ENCODE measurements at places on chromosomes 1 and 21.

- DNase-seq, result no peak
Observed at GRCh38 chr21:40381111-40381510, 465.8 kb downstream of the DSCAM start.

- no peak for DNase-seq
Observed at GRCh38 chr1:109040627-109040988, 1.3 kb downstream of the WDR47 start.

DNA sequence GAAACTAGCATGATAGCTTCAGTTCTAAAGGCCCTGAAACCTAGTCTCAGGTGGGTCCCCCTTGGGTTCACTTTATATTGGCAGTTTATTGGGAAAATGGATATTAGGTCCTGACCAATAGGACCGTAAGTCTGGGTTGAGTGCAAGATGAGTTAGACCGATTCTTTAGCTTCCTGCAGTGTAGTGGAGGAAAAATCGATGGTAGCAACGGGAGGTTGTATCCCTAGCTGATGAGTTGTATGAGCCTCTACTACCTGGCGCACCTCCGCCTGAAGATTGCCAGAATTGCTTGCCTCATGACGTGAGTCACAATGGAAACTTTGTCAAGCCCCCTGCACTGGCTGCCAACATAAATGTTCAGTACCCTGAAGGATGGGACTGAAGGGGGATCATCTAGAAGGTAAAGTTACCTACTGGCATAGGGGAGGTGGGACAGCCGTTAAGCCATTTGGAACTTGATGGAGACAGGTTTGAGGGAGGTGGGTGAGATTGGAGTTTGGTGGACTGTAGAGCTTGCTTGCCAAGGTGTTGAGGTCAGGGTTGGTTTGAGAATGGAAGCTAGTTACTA is 3.9 kb downstream of the RCC1 start:
- DNase-seq, result peak; percentile 44

GRCh38 chr1:39491146-39491921 is at the start of gene BMP8A:
BMP8A (plus strand) TSS chr1:39491636; CDS start chr1:39491992, 356 bp downstream.
- peak; percentile 83 for DNase-seq

GRCh38 chr1:238562341-238562740 is 671.6 kb upstream of the ZP4 start:
- DNase-seq, result no peak

DNA sequence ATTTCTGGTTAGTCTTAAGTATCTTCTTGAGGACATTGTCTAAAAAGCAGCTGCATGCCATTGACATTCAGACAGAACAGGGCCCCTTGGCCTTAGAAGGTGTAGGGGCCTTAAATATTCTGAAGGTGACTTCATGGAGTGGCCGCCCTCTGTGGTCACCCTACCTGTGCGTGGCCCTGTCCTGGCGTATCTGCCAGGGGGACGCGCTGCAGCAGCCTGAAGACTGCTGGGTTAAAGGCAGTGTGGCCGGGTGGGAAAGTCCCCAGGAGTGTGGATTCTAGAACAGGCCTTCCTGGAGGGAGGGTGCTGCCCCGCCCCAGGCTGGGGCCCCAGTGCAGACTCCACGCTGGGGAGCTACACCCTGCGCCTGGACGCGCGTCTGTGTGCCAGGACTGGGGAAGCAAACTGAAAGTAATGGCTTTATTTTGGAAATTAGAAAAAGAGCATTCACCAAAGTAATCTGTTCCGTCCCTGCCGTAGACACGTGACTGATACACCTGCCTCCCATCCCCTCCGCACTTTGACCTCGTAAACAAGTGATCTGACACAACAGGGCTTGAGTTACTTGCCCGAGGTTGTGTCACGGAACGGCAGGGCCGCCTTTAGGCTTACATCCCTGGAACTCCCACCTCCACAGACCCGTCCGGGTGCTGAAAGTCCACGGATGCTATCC is 1.8 kb downstream of the AGPAT3 start:
- peak; percentile 60 for DNase-seq

DNA sequence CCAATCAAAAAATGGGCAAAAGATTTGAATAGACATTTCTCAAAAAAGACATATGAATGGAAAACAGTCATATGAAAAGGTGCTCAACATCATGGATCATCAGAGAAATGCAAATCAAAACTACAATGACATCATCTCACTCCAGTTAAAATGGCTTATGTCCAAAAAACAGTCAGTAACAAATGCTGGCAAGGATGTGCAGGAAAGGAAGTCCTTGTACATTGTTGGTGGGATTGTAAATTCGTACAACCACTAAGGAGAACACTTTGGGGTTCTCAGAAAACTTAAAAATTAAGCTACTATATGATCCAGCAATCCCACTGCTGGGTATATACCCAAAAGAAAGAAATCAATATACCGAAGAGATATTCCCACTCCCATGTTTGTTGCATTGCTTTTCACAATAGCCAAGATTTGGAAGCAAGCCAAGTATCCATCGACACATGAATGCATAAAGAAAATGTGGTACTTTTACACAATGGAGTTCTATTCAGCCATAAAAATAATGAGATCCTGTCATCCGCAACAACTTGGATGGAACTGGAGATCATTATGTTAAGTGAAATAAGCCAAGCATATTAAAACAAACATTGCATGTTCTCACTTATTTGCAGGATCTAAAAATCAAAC is 17.9 kb downstream of the GBP5 start:
- DNase-seq, result no peak

DNA sequence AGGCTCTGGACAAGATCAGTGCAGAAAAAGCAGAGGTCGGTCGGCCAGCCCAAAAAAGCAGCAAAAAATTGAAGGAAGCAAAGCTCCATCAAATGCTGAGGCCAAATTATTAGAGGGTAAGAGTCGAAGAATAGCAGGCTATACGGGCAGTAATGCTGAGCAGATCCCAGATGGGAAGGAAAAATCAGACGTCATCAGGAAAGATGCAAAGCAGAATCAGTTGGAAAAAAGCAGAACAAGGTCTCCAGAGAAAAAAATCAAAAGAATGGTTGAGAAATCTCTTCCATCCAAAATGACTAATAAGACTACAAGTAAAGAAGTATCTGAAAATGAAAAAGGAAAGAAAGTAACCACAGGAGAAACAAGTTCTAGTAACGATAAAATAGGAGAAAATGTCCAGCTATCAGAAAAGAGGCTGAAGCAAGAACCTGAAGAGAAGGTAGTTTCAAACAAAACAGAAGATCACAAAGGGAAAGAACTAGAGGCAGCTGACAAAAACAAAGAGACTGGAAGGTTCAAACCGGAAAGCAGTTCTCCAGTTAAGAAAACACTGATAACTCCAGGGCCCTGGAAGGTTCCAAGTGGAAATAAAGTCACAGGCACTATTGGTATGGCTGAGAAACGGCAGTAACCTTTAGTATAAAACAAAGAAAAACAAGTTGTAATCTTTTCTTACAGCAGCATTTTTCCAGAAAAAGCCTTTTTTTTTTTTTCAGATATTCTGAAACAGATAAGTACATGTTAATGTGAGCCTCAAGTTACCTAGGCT is 75.7 kb downstream of the PHTF1 start:
- no peak for DNase-seq

DNA sequence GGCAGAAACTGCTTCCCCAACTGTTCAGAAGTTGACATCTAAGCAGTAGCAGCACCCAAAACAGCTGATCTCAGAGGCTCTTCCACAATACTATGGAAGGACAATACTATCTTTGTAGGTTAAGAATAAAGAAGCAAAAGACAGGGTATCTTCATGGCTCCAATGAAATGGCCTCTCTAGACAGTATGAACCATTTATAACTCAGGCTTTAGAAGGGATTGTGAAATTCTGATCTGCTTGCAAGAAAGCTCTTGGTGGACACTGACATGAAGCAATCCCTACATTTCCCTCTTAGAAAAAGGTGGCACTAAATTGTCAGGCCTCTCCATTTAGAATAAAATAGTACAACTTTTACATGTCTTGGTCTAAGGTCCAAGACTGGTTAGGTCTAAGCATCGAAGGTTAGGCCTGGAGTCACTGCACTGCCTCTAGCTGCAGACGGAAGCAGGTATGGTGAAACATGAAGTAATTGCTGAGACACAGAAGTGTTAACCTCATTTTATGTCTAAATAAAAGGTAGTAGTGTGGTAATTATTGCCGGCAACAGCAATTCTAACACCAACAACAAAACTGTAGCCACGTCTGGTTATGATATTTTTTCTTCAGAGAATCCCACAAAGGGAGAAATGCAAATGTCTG is 50.6 kb upstream of the HP1BP3 start:
- DNase-seq, result no peak

DNA sequence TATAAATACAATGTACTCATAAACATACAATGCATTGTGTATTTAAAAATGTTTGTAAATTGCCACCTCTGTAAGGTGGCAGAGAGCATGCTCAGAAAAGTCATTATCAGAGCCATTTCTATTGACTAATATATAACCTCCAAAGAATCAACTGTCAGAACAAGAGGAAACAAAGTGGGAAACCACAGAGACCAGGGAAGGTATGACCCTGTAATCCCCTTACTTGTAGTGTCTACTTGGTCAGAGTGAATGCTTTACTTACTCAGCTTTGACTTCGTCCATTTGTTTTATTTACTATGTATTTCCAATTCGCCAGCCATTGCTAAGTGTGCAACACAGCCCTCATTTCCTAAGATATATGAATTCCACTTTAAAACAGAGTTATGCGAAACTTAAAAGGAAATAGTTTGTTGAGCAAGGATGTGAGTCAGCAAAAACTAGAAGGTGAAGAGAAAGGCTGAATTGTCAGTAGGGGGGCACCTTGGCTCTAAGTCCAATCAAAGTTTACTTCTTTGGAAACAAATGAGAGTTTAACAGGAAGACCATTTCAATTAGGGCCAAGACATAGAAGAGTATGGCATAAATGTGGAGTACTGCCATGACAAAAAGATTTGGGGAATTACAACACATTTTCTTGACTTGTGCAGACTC is 671.7 kb upstream of the PTBP2 start:
- DNase-seq, result no peak

DNA sequence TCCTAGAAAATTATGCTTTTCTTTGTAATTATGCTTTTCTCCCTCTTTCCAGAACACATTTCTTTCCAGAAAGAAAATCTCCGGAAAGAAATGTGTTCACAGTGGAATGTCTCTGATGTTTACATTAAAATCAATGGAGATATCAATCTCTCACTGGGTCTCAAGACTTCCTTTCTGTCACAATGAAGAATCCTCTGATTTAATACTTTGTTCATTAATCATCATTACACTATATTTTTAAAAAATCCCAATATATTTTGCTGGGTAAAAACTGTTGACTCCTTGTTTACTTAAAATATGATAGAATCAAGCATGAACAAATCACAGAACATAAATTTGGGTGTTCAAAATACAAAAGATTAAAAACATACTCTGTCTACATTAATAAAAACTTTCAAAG is 26.3 kb upstream of the TGFBR3 start:
- DNase-seq, result no peak

DNA sequence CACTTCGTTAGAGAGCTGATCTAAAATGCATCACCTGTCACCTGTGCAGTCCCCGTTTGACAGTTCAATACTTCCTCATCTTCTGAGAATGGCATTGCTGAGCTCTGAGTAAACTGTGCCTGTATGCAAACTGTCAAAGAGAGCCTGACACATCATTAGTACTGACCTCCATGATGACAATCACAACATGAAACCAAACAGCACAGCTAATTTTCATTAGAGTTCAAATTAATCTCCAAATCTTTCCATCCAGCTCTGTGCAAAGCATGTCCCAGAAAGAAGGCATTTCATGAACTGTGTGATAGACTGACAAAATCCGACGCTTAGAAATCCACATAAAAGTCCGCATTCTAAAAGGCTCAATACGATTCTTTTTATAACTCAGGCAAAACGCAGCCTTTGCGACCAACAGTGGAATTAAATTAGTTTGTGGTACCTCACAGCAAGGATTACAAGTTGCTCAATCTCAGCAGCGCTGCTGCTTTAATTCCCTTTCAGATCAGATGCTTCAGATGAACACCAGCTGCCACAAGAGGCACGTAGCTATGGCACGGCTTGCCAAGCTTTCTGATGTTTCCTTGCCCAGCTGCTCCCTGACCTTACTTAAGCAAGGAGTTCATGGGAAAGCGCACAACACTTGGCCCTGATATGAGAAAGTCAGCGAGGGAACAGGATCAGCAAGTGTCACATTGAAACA is 765.5 kb upstream of the PRMT6 start:
- DNase-seq, result no peak

- DNase-seq, result no peak
Observed at GRCh38 chr1:218254296-218254946, 30.7 kb upstream of the RRP15 start.

DNA sequence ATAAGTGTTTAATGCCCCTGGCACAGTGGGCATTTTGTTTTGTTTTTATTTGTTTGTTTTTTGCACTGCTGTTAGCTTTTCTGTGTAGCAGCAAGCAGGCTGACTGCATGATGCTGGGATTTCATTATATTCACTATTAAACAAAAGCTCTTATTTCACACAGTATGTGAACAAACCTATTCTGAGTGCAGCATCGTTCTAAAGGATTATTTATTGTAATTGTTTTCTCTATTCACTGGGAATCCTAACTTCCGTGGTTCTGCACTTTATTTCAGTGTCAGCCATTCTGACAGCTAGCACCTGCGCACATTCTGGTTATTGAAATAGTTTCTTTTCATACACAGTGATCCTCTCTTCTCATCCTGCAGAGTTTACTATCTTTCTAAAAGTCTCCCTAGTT is 595.0 kb downstream of the NEGR1 start:
- no peak for DNase-seq

- no peak for DNase-seq
Observed at GRCh38 chr21:17848228-17848627, 29.1 kb upstream of the C21orf91 start.

- DNase-seq, result no peak
Observed at GRCh38 chr1:177464686-177465085, 293.9 kb downstream of the BRINP2 start.

GRCh38 chr1:14259191-14259757 is 339.2 kb upstream of the KAZN start:
- DNase-seq, result no peak

- peak; percentile 58 for DNase-seq
Observed at GRCh38 chr1:235075048-235075776, 53.4 kb downstream of the TOMM20 start.

GRCh38 chr1:245205864-245206263 is 51.1 kb downstream of the KIF26B start:
- DNase-seq, result no peak

DNA sequence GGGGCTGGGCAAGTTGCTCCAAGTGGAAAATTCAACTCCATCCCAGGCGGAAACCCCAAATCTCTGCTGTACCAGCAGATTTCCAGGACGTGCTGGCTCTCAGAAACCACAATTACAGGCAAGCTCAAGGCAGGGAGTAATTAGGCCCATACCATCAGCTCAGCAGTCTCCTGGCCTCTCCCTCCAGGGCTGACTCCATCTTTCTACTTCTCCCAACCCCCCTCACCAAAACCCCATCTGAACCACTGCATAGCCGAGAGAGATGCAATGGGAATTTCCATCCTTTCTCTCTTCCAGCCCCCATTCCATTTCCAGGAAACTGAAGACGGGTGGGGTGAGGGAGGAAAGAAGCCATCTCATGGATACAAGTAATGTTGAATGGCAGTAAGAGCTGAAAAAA is 41.2 kb downstream of the ARHGEF11 start:
- DNase-seq, result no peak

DNA sequence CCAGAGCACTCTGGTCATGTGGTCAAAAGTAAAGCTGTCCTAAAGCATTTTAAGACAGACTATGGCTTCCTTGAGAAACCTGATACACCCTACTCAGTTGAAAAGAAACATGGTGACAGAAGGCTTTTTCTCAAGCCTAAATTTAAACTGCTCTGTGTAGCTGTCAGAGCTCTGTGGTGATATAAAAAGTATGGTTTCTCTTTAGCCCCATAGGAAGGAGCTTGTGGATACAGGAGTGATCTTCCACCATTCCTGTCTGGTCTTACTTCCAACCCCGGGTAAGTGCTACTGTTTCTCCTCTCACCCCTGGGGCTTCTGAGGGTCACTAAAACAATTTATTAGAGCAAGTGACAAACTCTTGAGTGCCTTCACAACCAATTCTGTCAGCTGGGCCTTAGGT is 8.5 kb downstream of the TP53BP2 start:
- no peak for DNase-seq
